ENCODE measurements at places on chromosomes 6 and 20.

DNA sequence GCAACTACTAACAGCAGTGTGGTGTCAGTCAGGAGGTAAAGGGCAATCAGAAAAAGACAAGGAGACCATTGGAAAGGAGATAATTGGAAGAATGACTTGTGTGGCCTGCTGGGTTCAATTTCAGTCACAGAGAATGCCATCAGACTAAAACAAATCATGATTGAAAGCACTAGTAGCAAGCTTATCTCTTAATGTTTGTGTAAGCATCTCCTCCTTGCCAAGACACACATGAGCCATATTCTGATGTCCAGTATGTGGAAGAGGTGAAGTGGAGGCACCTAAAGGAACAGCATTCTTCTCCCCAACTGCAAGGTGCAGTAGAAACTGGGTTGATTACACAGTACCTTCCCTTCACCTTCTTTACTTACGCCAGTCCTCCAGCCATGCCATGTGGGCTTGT is 287.5 kb downstream of the ZFAND3 start:
- DNase-seq = no peak

GRCh38 chr6:34549026-34549803 is 6.9 kb downstream of the SPDEF start:
- no peak for DNase-seq

- no peak for DNase-seq
Observed at GRCh38 chr20:20931632-20932031, 174.5 kb downstream of the LINC00237 start.

- DNase-seq = no peak
Observed at GRCh38 chr20:60009826-60010616, 51.8 kb downstream of the CDH26 start.

GRCh38 chr6:31471711-31472110 is 26.2 kb upstream of the MICB start:
- no peak for DNase-seq

GRCh38 chr6:41548098-41548840 is 2.1 kb downstream of the FOXP4 start:
- DNase-seq = no peak

DNA sequence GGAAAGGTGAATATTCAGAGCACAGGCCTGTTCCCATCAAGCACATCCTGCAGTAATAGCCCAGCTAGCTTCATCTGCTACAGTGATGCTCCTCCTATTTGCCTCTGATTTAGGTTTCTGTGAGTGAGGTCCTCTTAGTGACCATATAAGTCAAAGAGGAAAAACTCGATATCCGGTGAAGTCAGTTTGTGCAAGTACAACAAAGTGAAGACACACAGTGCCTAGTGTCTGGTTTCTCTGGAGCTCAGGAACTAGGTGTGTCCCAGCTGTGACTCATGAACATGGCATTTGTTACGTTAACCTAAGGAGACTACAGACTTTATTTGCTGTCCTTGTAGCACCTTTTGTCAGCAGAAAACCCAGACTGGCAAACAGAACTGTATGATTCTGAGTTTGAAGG is 33.9 kb downstream of the EDN1 start:
- DNase-seq = no peak

- no peak for DNase-seq
Observed at GRCh38 chr20:9223296-9223695, 154.4 kb downstream of the PLCB4 start.

DNA sequence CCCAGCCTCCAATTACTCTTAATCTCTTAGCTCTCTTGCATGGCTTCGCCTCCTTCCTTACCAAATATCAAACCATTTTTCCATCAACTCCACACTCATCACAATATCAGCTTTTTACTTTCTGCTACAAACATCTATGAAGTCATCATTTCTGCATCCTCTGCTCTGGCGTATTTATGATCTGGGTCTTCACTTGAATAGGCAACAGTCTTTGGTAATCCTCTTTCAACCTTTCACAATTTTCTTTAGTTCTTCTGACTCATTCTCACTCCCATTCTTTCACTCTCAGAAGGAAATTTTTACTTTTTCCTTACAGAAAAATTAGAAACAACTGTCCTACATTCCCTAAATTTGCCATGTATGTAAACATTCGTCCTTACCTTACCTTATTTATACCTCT is 522.4 kb downstream of the HDGFL1 start:
- DNase-seq = no peak

DNA sequence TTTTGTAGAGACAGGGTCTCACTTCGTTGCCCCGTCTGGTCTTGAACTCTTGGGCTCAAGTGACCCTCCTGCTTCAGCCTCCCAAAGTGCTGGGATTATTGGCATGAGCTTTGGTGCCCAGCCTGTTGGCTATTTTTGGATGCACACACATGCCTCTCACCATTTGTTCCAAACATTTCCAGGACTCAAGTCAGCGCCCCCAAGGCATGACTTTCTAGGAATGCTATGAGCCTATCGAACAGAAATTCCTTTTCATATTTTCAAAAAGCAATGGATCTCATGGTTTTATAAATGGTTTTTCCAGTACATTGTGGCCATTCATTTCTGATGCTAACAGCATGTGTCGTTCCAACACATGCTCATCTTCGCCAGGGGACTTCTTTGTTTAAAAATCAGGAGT is 119.3 kb upstream of the NAA20 start:
- DNase-seq = no peak

GRCh38 chr6:104949206-104949605 is 7.7 kb upstream of the LIN28B start:
- no peak for DNase-seq

- no peak for DNase-seq
Observed at GRCh38 chr20:15320941-15321340, 983.5 kb upstream of the FLRT3 start.

DNA sequence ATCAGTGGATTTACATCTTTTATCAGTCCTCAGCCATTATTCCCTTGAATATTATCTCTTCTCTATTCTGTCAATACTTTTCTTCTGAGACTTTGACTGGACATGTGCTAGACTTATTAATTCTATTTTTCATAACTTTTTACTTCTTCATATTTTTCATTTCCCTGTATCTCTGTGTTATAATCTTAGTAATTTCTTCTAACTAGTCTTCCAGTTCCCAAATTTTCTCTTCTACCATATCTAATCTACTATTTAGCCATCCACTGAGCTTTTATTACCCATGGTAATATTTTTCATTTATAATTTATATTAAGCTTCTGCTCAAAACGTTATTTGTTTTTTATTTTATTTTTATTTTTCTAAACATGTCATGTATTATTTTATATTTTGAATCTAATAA is 13.1 kb upstream of the FNDC1 start:
- no peak for DNase-seq

DNA sequence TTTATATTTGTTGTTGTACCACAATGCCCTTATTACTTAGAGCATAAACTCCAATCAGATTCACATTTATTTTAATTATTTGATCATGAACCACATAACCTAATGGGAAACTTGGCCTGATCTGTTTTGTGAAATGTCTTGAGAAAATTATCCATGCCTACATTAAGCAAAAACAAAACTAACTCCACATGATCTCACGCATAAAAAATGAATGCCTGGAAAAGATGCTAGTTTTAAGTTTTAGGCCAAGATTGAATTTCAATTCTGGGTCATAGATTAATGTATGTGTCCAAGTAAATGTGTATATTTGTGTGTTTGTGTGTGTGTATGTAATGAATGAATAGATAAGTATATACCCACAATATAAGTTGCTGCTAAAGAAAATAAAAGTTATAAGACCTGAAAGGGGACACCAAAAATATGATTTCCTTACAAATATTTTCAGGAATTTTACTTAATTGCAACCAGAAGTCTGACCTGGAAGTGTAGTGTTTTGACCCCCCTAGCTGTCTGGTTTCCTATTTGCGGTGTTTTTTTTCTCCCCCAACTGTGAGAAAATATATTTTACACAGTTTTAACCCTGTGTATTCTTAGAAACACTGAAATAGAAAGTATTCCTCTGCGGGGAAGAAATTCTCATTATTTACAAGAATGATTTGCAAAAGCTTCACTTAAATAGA is 97.2 kb downstream of the JAG1 start:
- DNase-seq = no peak

GRCh38 chr20:47576516-47577033 is 74.9 kb downstream of the NCOA3 start:
- no peak for DNase-seq

- DNase-seq = no peak
Observed at GRCh38 chr6:138571585-138572166, 72.4 kb upstream of the NHSL1 start.

- no peak for DNase-seq
Observed at GRCh38 chr6:52925919-52926792, 16.7 kb upstream of the GSTA3 start.

- no peak for DNase-seq
Observed at GRCh38 chr6:82568290-82568993, 204.8 kb downstream of the TPBG start.

DNA sequence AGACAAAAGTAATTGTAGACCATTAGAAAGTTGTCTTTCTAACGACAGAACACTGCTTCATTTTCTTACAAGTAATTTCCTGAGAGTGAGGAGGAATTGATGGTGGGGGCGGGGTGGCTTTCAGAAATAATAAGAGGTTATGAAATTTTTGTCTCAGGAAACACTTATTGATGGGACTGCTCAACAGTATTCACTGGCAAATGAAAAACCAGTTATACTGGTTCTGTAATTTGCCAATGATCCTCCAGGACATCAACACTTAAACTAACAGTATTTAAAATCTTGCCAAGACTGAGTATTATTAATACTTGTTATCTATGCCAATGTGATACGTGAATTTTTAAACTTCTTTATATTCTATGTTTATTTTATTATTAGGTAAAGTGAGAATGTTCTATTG is 41.8 kb upstream of the FUT9 start:
- DNase-seq = no peak

- DNase-seq = no peak
Observed at GRCh38 chr6:147135211-147135681, 69.0 kb upstream of the STXBP5 start.

- DNase-seq = no peak
Observed at GRCh38 chr20:34262488-34263288, 21.5 kb downstream of the ASIP start.

- DNase-seq = no peak
Observed at GRCh38 chr20:42656130-42656529, 533.6 kb downstream of the PTPRT start.

DNA sequence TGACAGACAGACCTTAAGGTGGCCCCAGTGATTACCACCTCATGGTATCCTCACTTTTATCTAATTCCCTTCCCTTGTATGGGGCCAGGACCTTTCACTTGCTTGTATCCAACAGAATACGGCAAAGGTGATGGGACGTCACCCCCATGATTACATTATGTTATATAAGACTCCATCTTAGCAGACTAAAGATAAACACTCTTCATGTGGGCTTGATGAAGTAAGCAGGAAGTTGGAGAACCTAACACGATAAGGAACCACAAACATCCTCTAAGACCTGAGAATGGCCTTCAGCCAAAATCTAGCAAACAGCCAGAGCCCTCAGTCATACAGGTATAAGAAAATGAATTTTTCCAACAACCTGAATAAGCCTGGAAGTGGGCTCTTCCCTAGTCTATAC is 8.0 kb downstream of the SLC17A3 start:
- no peak for DNase-seq

DNA sequence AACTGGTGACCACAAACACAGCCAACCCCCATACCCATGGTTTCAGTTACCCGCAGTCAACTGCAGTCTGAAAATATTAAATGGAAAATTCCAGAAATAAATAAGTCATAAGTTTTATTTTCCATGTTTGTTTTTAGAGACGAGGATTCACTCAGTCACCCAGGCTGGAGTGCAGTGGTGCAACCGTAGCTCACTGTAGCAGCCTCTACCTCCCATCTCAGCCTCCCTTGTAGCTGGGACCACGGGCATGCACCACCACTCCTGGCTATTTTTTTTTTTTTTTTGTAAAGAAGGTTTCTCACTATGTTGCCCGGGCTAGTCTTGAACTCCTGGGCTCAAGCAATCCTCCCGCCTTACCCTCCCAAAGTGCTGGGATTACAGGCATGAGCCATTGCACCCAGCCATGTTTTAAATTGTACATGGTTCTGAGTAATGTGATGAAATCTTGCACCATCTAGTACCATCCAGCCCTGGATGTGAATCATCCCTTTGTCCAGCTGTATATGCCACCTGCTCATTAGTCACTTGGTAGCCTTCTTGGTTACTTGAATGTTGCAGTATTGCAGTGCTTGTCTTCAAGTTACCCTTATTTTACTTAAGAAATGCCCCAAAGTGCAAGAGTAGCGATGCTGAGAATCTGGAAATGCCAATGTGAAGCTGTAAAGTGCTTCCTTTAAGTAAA is 14.5 kb downstream of the CSNK2A1 start:
- DNase-seq = no peak

GRCh38 chr6:102407886-102408741 is 1014.6 kb downstream of the GRIK2 start:
- no peak for DNase-seq

DNA sequence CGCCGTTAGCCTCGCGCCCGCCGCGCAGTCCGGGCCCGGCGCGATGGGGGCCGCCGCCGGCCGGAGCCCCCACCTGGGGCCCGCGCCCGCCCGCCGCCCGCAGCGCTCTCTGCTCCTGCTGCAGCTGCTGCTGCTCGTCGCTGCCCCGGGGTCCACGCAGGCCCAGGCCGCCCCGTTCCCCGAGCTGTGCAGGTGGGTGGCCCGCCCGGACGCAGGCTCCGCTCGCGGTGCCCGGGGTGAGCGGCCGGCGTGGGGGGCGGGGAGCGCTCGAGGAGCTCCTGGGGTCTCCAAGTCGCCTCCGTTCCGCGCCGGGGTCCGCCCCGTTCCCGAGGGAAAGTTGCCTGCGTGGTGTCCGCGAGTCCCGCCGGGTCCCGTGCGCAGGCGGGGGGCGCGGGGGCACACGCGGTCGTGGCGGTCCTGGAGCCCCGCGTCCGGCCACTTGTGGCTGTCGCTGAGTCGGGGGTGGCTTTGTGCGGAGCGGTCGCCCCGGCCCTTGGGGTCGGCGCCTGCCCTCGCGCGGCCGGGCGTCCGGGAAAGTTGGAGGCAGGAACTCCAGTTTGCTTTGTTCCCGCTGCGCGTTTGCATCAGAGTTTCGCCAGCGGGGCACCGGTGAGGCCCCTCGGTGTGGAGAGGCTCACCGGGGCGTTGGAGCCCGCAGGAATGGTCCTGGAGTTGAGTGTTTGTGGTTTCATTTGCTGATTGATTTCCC is 476 bp downstream of the IGF2R start:
- no peak for DNase-seq

GRCh38 chr20:38135271-38135650 is 29.8 kb downstream of the TGM2 start:
- no peak for DNase-seq
